ENCODE measurements at places on chromosomes 6 and 20.

- no peak for DNase-seq
Observed at GRCh38 chr6:131001945-131002660, 60.9 kb downstream of the EPB41L2 start.

DNA sequence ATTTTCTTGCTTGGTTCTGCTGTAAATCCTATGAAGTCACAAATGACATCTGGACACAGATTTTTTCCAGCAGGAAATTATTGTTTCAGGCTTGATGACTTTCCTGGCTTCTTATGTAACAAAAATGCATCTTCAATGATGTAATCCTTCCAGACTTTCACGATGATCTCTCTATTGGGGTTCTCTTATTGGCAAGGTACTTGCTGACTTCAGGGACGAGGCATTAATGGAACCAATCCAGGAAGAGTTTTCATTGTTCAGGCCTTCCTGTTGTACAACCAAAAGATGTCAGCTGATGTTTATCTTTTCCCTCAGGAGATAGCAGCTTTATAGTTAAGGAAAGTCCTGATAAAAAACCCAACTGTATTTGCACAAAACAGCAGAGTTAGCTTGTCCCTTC, 118.5 kb upstream of the MMS22L start:
- DNase-seq: no peak

DNA sequence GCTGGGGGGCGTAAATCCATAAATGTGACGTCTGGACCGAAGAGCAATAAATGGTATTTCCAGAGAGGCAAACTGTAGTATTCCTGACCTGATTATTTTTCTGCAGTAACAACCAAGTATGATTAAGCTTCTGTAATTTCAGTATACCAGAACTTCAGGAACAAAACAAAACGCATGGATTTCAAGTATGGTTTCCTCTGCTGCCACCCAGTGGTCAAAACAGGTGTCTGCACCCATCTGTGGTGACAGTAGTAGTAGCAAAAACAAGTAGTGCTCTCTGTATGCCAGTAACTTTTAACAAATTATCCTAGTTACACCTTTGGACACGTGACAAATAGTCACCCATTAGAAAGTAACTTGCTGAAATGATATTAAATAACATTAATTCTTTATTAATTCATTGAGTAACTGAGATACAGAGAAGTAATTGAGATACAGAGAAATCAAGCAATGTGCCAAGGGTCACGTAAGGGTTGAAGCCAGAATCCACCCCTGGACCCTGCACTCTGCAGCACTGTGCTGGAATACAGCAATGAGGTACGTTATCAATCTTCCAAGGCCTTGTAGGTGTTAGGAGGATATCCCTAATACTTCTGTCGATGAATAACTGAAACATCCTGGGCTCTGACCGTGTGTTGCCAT, 7.9 kb downstream of the CALHM4 start:
- DNase-seq: peak; percentile 37

- DNase-seq: no peak
Observed at GRCh38 chr20:2755451-2756055, 44.9 kb downstream of the CPXM1 start.

- DNase-seq: no peak
Observed at GRCh38 chr6:111052171-111052570, 35.1 kb upstream of the SLC16A10 start.

DNA sequence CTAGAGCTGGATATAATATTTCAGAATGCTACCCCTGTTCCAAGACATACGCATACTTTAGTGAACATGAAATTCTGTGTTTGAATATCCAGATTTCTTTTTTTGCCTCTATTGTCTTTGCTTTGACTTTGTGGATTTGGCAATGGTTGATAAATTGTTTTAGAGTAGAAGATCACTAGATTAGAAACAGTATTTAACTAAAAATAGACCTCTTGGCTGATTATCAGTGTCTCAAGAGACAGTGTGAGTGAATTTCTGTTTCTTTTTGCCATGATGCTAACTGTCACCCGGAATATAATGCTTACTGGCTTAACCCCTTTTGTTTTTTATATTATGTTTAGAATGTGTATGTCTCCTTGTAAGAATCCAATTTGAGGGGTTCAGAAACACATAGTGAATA, 102.5 kb downstream of the PLCB1 start:
- DNase-seq: no peak

DNA sequence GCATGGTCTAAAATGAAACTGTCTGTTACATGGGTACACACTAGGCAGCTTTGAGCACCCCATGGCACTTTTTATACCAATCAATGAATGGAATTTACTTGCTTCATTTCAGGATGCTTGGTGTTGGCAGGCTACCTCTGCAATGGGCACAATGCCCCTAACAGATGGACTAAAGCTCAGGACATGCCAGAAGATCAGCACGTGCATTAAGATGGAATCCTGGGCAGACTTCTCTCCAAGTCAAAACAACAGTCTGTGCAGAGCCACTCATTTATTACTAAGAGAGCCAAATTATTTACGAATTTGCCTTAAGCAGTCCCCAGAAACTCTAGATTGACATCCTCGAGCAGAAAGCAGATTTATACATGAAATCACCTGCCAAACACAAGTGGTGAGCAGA, 55.8 kb upstream of the SCML4 start:
- no peak for DNase-seq

DNA sequence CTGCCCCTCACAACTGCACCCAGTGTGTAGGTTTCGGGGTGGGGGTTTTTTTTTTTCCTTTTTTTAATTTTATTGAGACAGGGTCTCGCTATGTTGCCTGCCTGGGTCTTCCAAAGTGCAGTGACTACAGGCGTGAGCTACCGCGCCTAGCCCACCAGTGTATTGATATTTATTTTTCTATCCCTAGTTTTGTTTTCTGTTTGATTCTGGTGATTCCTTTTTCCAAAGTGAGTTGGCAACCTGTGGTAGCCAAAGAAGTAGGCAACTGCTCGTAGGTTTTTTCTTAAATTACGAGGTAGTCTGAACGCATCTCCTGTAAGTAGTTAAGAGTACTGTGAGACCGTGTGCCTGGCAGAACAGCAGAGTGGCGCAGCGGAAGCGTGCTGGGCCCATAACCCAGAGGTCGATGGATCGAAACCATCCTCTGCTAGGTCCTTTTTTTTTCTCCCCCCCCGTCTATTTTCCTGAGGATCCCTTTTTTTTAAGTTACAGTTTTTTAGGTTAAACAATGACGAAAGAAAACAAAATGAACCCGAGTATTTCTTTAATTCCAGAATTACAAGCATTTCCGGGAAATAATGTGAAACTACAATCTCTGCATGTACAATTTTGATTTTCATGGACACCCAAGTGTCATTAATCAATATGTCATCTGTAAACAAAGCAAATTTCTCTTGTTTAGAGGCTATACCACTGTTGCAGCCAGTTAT, 78.7 kb upstream of the BTN3A2 start:
- peak; percentile 70 for DNase-seq

GRCh38 chr6:99064834-99065233, 117.1 kb upstream of the FBXL4 start:
- DNase-seq: no peak

DNA sequence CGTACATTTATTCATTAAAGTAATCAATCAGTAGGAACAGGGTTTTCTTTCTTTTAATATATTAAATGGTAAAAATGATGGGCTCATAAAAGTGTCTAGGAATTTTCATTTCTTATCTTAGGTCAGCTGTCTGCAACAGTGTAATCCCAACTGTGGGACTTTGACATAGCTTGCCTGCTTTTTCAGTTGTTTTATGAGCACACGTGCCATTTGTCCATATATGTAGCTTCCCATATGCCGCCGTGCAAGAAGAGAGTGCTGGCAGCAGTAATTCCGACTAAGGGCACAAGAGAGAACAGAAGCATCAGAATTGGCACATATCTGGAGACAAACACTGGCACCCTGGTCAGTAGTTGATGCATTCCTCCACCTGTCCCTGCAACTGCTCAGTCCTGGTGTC, 20.9 kb upstream of the EEF1E1 start:
- DNase-seq: no peak

DNA sequence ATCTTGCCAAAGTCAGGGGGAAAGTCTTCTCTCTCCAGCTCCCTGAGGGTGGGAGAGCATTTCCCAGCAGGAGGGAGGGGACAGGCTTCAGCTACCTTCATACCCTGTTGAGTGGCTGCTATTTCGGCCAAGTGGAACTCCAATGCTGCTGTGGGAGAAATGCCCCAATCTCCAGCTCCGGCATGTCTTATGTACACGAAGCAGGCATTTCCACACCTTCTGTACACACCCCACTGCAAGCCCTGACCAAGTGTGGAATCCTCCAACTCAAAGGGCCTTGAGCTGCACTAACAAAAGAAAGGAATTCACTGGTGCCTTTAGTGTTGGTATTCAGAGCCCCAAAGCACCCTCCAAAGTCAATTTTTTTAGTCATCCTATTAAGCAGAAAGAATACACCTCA, 313.6 kb upstream of the NT5E start:
- no peak for DNase-seq

DNA sequence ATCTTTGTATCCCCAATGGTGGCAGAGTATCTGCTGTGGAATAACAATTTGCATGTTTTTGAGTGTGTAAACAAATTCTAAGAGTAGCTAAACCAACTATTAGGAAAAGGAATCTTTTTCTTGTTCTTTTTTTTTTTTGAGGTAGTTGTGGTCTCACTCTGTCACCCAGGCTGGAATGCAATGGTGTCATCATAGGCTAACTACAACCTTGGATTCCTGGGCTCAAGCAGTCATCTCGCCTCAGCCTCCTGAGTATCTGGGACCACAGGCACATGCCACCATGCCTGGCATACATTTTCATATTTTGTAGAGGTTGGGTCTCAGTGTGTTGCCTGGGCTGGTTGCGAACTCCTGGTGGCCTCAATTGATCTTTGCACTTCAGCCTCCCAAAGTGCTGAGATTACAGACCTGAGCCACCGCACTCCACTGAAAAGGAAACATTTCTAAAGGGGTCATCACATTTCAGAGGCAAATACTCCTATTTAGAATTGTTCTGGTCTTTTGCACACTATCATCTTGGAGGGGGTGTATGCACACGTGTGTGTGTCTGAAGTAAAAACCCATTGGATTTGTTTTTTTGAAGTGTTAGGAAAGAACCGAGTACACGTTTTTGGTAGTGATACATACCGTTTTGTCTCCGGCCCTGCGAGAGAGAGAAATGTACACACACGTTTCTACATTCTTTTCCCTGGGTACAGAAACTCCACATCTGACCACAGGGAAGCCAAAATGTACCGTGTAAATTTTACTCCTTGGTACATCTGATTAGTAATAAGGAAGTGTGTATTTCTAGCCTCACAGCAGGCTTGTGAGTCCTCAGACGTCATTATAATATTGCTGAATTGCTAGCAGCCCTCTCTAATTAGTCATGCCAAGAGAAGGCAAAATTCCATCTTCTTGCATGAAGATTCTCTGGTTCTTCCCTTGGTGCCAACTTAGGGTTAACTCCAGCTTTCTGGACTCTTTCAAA, 183.6 kb downstream of the JARID2 start:
- no peak for DNase-seq

DNA sequence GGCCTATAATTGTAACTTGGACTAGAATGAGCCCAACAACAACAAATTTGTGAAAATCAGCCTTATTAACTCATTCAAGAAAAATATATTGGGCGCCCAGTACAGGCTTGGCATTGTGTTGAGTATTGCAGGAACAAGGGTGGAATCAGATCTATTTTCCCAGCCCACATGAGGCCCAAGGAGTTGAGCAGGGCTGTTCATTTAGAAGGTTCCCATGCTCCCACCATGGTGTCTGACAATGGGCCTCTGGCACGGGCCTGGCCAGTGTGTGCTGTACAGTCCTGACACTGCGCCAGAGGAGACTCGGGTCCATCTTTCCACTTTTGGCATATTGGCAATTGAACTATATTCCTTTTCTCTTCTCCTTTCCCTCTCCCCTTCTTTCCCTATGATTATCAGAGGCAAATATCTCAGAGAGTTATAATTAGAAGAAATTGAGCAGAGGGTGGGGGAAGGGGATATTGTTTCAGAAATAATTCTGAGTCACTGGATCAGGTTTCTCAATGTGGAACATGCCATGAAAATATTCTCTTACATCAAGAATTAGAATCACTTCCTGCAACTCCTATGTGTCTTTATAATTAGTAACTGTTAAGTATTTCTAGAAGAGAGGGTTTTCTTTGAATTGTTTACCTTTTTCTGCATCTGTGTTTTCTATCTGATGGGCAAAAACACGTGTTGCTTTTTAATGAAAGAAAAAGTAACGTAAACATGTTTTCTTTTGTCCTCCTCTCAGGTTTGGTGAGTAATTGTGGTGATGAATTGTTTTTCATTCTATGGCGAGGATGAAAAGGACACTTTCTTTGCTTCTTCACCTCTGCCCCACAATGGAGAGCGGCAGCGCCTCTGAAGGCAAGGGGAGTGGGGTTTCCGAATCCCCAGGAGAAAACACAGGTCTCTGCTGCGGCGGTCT, 209.4 kb downstream of the FOXA2 start:
- no peak for DNase-seq
